ENCODE measurements at places on chromosomes 1 and 21.
A peak's percentile ranks its signal among the peaks of the same experiment; 100 is the strongest.

GRCh38 chr1:228108742-228109072, 392 bp downstream of the MRPL55 start:
- no peak for DNase-seq

DNA sequence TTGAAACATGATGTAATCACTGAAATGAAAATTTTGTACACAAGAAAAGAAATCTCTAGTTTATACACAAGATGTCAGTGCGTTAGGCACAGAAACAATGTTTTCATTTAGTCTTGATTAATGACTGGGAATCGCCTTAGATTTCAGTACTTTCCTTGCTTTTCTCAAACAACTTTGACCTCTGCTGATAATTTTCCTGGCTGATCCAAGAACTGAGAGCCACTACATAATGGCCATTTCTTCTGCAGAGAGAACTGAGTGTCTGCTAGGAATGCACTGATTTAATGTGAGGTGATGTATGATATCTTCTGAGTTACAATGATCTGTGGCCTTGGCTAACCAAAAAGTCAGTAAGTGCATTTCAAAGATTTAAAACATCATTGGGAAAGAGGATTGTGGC, 308.1 kb downstream of the CTH start:
- no peak for DNase-seq

DNA sequence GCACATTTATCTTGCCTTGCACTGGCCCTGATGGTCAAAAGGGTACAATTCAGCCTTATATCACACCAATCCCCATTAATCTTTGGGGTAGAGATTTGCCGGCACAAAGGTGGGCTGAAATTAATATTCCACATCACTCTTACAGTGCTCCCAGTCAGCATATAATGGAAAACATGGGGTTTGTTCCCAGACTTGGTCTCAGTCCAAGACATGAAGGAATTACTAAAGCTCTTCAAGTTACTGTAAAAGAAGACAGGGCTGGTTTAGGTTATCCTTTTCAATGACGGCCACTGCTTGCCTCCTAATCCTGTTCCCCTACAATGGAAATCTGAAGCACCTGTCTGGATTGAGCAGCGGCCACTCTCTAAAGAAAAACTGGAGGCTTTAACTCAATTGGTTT, 160.7 kb downstream of the IER5 start:
- DNase-seq = no peak

- DNase-seq = no peak
Observed at GRCh38 chr21:34971656-34972055, 77.4 kb downstream of the RUNX1 start.

- DNase-seq = no peak
Observed at GRCh38 chr1:41513383-41513735, 28.9 kb upstream of the EDN2 start.

- no peak for DNase-seq
Observed at GRCh38 chr1:7378346-7379130, 392.6 kb upstream of the VAMP3 start.

GRCh38 chr1:53560581-53561502, 101.6 kb downstream of the DMRTB1 start:
- DNase-seq = no peak

- no peak for DNase-seq
Observed at GRCh38 chr1:13816016-13816760, 116.2 kb downstream of the PRDM2 start.

DNA sequence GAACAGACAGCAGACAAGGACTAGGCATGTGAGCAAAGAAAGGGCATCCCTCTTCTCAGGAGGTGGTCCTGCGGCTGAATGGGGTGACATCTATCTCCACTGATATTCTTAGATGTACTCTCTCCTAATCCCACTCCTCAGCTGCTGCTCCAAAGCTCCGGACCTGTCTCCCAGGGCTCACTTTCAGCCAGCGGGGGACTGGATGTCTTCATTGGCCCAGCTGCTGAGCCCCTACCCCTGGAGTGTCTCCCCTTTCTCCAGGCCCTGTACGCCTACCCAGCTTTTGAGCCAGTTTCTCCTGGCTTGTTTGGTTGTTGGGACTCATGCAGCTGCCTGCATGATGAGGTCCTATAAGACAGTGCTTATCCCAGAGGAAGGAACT, 28.8 kb upstream of the CSF1 start:
- DNase-seq = no peak

DNA sequence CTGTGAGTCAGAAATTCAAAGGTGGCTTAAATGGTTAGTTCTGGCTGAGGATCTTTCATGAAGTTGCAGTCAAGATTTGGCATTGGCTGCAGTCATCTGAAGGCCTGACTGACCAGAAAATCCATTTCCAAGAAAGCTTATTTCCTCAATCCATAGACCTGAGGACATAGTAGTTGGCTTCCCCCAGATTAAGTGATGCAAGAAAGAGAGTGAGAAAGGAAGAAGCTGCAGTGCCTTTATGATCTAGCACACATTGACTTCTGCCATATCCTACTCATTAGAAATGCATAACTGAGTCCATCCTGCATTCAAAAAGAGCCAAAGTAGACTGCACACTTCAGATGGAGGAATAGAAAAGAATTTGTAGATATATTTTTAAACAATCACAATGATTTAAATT, 222.6 kb downstream of the COL24A1 start:
- DNase-seq = no peak

GRCh38 chr21:35025206-35026152, 23.6 kb downstream of the RUNX1 start:
- DNase-seq = peak; percentile 50

DNA sequence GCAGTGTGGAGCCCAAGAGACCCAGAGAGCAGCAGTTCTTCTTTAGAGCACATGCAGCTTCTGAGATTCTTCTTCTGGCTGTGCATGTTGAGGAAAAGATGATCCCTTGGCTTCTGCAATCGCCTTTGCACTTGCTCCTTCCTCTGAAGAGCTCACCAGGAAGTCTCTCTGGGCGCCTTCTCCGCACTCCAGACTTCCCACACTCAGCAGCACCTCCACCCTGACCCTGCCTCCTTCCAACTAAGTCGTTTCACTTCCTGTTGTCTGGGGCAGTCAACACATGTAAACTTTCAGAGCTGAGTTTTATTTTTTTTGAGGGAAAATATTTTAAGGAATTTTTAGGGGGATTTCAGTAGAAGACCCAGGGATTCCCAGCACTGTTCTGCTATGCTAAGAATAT, 73.4 kb upstream of the F3 start:
- no peak for DNase-seq

DNA sequence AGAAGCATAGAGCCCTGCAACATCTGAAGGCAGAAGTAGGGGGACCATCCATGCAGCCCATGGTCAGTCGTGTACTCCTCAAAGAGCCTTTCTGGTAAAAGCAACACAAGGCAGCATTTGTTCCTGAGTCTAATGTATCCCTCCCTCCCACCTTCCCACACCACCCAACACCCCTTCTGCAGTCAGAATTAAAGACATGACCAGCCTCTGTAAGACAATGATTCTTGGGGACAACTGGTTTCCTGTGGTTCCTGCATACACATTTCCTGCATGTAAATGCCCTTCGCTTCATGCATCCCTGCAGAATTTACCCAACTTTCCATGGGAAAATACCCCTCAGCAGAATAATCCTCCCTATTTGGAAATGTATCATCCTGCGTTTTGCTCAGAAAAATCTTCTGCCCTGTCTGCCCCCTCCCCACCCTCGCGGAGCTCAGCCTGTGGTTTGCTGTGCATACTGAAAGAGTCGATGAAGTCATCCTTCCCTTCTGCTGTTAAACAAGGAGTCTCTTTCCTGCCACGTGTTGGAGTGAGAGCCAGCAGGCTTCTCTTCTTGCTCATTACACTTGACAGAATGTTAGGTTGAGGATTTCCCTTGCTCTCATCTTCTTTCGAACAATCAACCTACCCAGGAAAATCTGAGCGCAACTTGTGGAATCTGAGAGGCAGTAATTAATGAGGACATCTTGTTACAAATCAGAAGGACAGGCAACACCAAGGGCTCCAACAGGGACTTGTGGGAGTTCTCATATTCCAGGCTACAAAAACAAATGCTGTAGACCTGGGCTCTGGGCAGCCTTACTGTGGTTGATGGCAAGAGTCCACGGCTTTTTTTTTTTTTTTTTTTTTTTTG, 4.7 kb downstream of the TNN start:
- DNase-seq = no peak

- no peak for DNase-seq
Observed at GRCh38 chr1:106225403-106225802, 831.1 kb upstream of the PRMT6 start.

DNA sequence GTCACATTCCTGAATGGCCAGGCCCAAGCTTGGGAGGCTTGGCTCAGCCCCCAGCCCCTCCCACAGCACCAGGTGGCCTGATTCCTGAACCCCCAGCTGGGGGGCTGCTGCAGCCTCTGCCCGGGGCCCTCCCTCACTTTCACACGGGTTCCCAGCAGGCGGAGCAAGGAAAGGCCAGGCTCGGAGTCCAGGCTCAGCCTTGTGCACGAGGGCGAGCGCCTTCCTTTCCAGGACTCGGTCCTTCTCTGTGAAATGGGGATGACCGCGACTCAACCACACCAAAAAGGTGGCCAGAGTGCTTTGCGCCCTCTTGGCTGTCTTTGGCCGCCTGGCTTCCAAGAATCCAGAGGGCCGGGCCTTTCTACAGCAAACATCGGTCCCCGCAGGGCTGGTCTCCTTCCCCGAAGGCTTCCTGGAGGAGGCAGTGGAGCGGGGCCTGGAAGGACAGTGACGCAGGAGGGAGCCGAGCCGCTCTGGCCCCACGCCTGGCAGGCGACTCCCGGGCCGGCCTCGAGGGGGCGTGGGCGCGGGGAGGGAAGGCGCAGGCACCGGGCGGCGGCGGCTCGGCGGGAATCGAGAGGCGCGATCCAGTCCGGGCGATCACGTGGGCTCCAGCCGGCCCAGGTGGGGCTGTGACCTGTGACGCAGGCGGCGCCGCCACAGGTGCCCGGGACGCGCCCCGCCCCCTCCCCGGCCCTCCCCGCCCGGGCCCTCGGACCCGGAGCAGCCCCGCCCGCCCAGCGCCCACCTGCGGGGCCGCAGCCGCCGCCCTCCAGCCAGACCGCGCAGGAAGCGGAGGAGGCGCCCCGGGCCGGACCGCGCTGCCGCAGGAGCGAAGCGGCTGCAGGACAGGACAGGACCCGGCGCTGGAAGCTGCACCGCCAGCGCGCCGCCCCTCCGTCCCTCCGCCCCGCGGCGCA, at the start of gene ARHGEF16:
ARHGEF16 (plus strand) TSS at position 775 of the 920 bp plus-strand sequence. CDS start 8,420 bp downstream, outside the sequence.
- peak; percentile 10 for DNase-seq

DNA sequence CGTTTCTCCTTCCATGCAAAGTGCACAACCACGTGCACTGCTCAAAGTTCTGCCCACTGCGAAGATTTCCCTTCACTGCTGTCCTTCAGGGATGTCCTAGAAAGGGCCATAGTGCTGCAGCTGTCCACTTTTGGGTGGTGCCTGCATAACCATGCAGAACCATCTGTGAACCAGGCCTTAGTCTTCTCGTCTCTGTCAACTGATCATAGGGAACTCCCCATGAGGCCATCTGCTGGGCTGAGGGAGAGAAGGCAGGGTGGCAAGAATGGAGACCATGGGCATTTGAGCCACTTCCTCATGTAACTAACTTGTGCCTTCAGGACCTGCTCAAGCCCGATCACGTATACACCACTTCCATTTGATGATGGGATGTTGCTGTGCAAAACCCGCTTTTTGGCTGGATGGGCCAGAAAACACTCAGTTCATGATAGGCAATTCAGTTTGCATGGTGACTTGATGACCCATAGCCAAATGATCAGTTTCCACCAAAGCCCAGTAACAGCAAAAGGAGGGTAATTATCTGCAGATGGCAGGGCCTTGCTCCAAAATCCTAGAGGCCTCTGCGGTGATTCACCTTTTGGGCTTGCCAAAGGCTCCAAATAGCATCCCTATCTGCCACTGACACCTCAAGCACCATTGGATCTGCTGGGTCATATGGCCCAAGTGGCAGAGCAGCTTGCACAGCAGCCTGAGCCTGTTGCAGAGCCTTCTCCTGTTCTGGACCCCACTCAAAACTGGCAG, 9.5 kb downstream of the ST6GALNAC5 start:
- DNase-seq = no peak

GRCh38 chr1:220976390-220976789, 97.1 kb downstream of the HLX start:
- DNase-seq = no peak

- peak; percentile 35 for DNase-seq
Observed at GRCh38 chr1:211334986-211335385, 8.4 kb downstream of the TRAF5 start.

GRCh38 chr1:72324451-72324850, 42.1 kb upstream of the NEGR1 start:
- DNase-seq = no peak

- DNase-seq = peak; percentile 75
Observed at GRCh38 chr1:204128964-204129896, 22.6 kb downstream of the ETNK2 start.

DNA sequence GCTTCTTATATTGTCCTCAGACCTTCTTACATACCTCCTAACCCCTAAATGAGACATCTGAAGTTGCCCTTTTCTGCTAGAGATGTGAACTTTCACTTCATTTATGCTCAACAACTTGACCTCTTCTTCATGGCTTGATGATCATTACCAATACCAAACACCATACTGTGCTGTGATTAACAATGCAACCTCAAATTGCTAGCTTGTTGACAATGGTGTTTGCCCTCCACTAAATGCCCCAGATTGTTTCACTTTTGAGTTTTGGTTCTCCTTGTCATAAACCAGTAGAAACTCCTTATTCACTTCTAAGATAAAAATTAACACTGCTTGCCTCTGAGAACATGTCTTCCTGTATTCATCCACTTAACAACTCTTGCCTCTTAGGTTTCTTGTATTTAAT, 5.6 kb downstream of the JAK1 start:
- no peak for DNase-seq

GRCh38 chr1:38523568-38523939, 336.0 kb downstream of the RRAGC start:
- DNase-seq = no peak

Data from T-helper 2 cell (primary cell).